ENCODE measurements at places on chromosomes 16 and 17. TPM values are rescaled to one million over a fixed set of nuclear protein-coding genes. Genes with fewer than 3 reads are reported as not detected.

The TPSG1 gene
- 0.29 TPM for total RNA-seq

The ADPRM gene
- 20.5 TPM for total RNA-seq

The KRT25 gene
- not detected for total RNA-seq

The MIS12 gene
- 45.3 TPM for total RNA-seq

DNA sequence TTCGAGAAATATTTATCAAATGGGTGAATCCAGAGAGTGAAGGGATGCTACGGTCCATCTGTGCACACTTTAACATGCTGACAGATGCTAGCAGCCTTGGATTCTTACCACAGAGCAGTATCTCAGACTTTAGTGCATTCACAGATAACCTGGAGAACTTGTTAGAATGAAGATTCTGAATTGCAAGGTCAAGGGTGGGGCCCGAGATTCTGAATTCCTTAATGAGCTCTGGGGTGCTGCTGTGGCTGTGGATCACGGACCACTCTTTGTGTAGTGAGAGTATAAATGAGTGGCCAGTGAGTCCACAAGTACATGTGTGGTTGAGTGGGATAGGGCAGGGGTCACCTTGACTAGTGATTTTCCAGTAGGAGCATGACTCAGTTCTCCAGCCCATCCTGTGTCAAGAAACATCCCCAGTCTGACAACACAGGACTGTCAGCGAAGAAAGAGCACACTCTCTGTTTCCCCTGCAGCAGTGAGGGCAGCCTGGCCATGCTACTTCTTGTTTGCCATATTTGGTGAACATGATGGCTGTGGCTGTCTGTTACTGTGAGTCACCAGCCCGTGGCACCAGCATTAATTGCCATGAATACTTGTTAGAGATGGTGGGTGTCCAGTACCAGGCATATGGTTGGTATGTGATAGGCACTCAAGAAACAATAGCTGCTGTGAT, 13.0 kb upstream of the SALL1 start:
- no peak overlapping the region for H3K27ac ChIP-seq
- no peak for DNase-seq
- no peaks in the 10 kb centered on the region for H3K36me3 ChIP-seq
- H3K4me1 ChIP-seq: no peaks in the 10 kb centered on the region
